A375 (cell line): ENCODE measurements at places on chromosomes 7 and 10. TPM values are rescaled to one million over a fixed set of nuclear protein-coding genes. Genes with fewer than 3 reads are reported as not detected.

The PSMA2 gene
- 45.8 and 58.8 TPM in 2 replicates for total RNA-seq

The ADCY1 gene
- 1.5 and 1.8 TPM in 2 replicates for total RNA-seq

The ACSL5 gene
- 1.4 and 2.0 TPM in 2 replicates for total RNA-seq

The GTF2IRD2 gene
- 2.4 and 2.7 TPM in 2 replicates for total RNA-seq

The VWDE gene
- 0.82 and 1.5 TPM in 2 replicates for total RNA-seq

The ASZ1 gene
- not detected in 2 replicates for total RNA-seq

The PROSER2 gene
- total RNA-seq = 29.3 and 31.3 TPM in 2 replicates

The CASP2 gene
- 19.1 and 25.5 TPM in 2 replicates for total RNA-seq

The CALN1 gene
- 0.08 TPM in 1 of 2 replicates, not detected in the other for total RNA-seq

The RGR gene
- 0.79 and 0.85 TPM in 2 replicates for total RNA-seq

The MEOX2 gene
- 45.1 and 52.5 TPM in 2 replicates for total RNA-seq

The NOS3 gene
- total RNA-seq = not detected in 2 replicates

The FBXL13 gene
- total RNA-seq = 0.64 and 0.93 TPM in 2 replicates

The ZNF487 gene
- 1.5 and 4.9 TPM in 2 replicates for total RNA-seq

The SAMD9L gene
- total RNA-seq = 5.5 and 8.3 TPM in 2 replicates

The MPP7 gene
- total RNA-seq = 2.2 and 3.4 TPM in 2 replicates

The INSYN2A gene
- total RNA-seq = not detected in 2 replicates

The LHFPL3 gene
- not detected in 2 replicates for total RNA-seq

The ITGA8 gene
- total RNA-seq = 0.03 TPM in 1 of 2 replicates, not detected in the other

The SLC16A9 gene
- total RNA-seq = 0.87 and 1.1 TPM in 2 replicates

The TAS2R3 gene
- total RNA-seq = 0.11 and 0.16 TPM in 2 replicates

The SGCE gene
- 26.8 and 27.2 TPM in 2 replicates for total RNA-seq

The LAMB1 gene
- total RNA-seq = 375 and 395 TPM in 2 replicates

The CDNF gene
- 1.2 and 4.4 TPM in 2 replicates for total RNA-seq

The UBTD1 gene
- total RNA-seq = 16.2 and 24.7 TPM in 2 replicates

The CALML5 gene
- not detected in 2 replicates for total RNA-seq

The TBX20 gene
- total RNA-seq = 2.2 and 2.9 TPM in 2 replicates

The HOXA10 gene
- 14.8 and 16.1 TPM in 2 replicates for total RNA-seq

The RET gene
- total RNA-seq = not detected in 2 replicates

The IFIT2 gene
- 1.9 and 2.7 TPM in 2 replicates for total RNA-seq

The LCOR gene
- 15.4 and 18.3 TPM in 2 replicates for total RNA-seq

The ADAM22 gene
- total RNA-seq = 7.2 and 7.4 TPM in 2 replicates

The C10orf53 gene
- total RNA-seq = not detected in 2 replicates

The FIGNL1 gene
- 10.6 and 18.0 TPM in 2 replicates for total RNA-seq

The IFIT1B gene
- not detected in 2 replicates for total RNA-seq

The PKD2L1 gene
- total RNA-seq = not detected in 2 replicates

The CPA1 gene
- not detected in 2 replicates for total RNA-seq

The GJD4 gene
- total RNA-seq = 0.27 TPM in 1 of 2 replicates, not detected in the other

The EPHA1 gene
- total RNA-seq = 0.04 and 0.24 TPM in 2 replicates

The APBB1IP gene
- total RNA-seq = not detected in 2 replicates

The WDR11 gene
- total RNA-seq = 32.7 and 45.9 TPM in 2 replicates

The ALOX5 gene
- total RNA-seq = 0.30 TPM in 1 of 2 replicates, not detected in the other

The WAPL gene
- total RNA-seq = 35.9 and 38.5 TPM in 2 replicates

The CAV2 gene
- total RNA-seq = 12.8 and 17.1 TPM in 2 replicates

The VPS50 gene
- 12.6 and 15.3 TPM in 2 replicates for total RNA-seq

The ST8SIA6 gene
- total RNA-seq = not detected in 2 replicates

The ANKIB1 gene
- 22.7 and 24.0 TPM in 2 replicates for total RNA-seq

The LSM5 gene
- 31.6 and 50.5 TPM in 2 replicates for total RNA-seq

The CPA2 gene
- 0.48 TPM in 1 of 2 replicates, not detected in the other for total RNA-seq

The CC2D2B gene
- total RNA-seq = 0.24 TPM in 1 of 2 replicates, not detected in the other

The PAX4 gene
- not detected in 2 replicates for total RNA-seq

The CNPY4 gene
- 17.3 and 20.6 TPM in 2 replicates for total RNA-seq
